Activated T-cell treated with anti-CD3 and anti-CD28 coated beads, Interleukin-2, amount 50 U/mL, for 72 hours (primary cell): ENCODE measurements at places on chromosomes 16 and 17. TPM values are rescaled to one million over a fixed set of nuclear protein-coding genes. Genes with fewer than 3 reads are reported as not detected.

GRCh38 chr17:44387804-44388203, 1.6 kb downstream of the ITGA2B start:
- H3K4me1 ChIP-seq, result peaks cover 21% of the 10 kb centered on the region
- peaks cover 35% of the 10 kb centered on the region for H3K27me3 ChIP-seq
- H3K36me3 ChIP-seq, result no peaks in the 10 kb centered on the region
- H3K27ac ChIP-seq, result no peak overlapping the region
- DNase-seq, result no peak

GRCh38 chr17:64491034-64491860, 5.6 kb downstream of the POLG2 start:
- peaks cover 48% of the 10 kb centered on the region for H3K4me1 ChIP-seq
- H3K27me3 ChIP-seq, result no peaks in the 10 kb centered on the region
- H3K4me3 ChIP-seq, result no peak overlapping the region
- H3K36me3 ChIP-seq, result peaks cover 14% of the 10 kb centered on the region

- H3K4me1 ChIP-seq, result no peaks in the 10 kb centered on the region
- H3K36me3 ChIP-seq, result no peaks in the 10 kb centered on the region
- H3K27me3 ChIP-seq, result peaks cover 6% of the 10 kb centered on the region
- no peak for DNase-seq
Observed at GRCh38 chr17:78561166-78561565, 16.0 kb downstream of the DNAH17 start.

DNA sequence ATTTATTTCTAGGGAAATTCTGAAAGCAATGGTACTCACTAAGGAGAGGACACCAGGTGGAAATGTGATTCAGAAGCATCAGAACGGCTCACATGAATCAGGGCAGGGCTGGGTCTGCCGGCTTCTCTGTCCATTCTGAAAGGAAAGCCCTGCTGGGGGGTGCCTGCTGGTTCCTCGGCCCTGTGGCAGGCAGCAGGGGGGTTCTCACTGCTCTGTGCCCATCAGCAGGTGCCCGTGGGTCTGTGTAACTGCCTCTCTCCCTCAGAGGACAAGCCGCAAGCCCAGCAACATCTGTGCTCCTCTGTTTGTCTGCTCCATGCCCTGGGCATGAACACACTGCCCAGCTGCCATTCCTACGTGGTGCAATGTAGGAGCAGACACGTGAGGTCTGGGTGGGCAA, 74.9 kb upstream of the ZNF423 start:
- peaks cover 19% of the 10 kb centered on the region for H3K27me3 ChIP-seq
- DNase-seq, result no peak
- no peaks in the 10 kb centered on the region for H3K36me3 ChIP-seq

DNA sequence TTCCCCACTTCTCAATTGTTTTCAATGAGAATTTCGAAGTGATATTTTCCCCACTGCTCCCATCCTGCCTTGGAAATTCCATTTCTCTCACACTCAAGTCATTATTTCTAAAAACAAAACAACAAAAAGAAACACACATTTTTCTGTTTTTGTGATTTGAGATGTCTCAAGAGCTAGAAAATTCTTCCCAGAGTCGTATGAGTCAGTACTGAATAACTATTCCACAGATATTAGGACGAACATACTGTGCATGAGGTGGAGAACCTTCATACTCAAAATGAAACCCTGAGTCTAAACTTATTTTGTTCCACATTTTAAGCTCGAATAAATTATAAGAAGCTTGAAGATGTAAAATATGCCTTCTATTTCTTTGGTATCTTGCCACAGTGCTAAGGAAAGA, 204.6 kb downstream of the SLC39A11 start:
- DNase-seq, result no peak
- peaks cover 8% of the 10 kb centered on the region for H3K36me3 ChIP-seq
- no peaks in the 10 kb centered on the region for H3K27me3 ChIP-seq
- peak overlapping the region; percentile 7 for H3K4me3 ChIP-seq

- H3K36me3 ChIP-seq, result peaks cover 3% of the 10 kb centered on the region
- H3K4me3 ChIP-seq, result peak overlapping the region; percentile 25
- peak; percentile 68 for DNase-seq
- H3K27ac ChIP-seq, result peak overlapping the region; percentile 94
Observed at GRCh38 chr17:43341715-43342588, 56.8 kb upstream of the ARL4D start.

DNA sequence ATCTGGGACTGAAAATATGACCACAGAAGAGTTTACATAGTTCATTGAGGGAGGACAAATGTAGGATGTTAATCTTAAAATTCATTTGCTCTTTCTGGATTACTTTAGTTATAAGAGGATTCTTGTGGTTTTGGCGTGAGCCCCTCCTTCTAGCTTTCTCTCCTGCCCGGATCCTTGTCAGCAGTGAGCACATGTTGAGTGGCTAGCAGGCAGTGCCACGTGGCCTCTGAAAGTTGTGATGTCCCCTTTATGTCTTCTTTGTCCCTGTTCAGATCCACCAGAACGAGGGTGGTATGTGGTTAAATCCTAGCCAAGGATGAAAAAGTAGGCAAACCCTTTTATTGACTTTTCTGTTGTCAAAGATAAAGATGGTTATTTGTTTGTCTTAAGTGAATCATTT, 83.8 kb downstream of the GNAO1 start:
- H3K27me3 ChIP-seq, result peaks cover 11% of the 10 kb centered on the region
- H3K4me1 ChIP-seq, result peaks cover 19% of the 10 kb centered on the region
- H3K4me3 ChIP-seq, result no peak overlapping the region
- H3K36me3 ChIP-seq, result no peaks in the 10 kb centered on the region

- peaks cover 5% of the 10 kb centered on the region for H3K4me1 ChIP-seq
- H3K36me3 ChIP-seq, result no peaks in the 10 kb centered on the region
- DNase-seq, result no peak
- no peak overlapping the region for H3K27ac ChIP-seq
- no peak overlapping the region for H3K4me3 ChIP-seq
- peaks cover 17% of the 10 kb centered on the region for H3K27me3 ChIP-seq
Observed at GRCh38 chr17:54882371-54882770, 18.3 kb upstream of the TOM1L1 start.

GRCh38 chr17:34254651-34255380, at the start of gene CCL2:
Gene CCL2, plus strand, starts transcription at chr17:34255285. Its CDS starts 65 bp downstream, at chr17:34255350.
- H3K27ac ChIP-seq, result no peak within 1 kb of the TSS
- H3K4me1 ChIP-seq, result peaks cover 5% of the 10 kb centered on the region
- no peak within 1 kb of the TSS for H3K4me3 ChIP-seq
- H3K36me3 ChIP-seq, result no peaks in the 10 kb centered on the region

DNA sequence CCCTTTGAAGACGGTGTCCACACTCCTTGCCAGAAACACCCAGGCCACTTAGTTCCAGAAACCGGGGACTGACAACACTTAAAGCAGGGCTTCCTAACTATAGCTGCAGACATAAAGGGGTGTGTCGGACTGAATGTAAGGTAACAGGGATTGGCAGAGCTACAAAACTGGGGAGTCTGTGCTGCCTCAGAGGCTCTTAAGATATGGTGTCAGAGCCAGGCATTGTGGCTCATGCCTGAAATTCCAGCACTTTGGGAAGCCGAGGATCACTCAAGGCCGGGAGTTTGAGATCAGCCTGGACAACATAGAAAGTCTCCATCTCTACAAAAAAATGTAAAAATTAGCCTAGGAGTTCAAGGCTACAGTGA, 14.2 kb upstream of the NLRC3 start:
- no peaks in the 10 kb centered on the region for H3K36me3 ChIP-seq
- H3K4me3 ChIP-seq, result no peak overlapping the region
- H3K27ac ChIP-seq, result no peak overlapping the region
- no peak for DNase-seq

DNA sequence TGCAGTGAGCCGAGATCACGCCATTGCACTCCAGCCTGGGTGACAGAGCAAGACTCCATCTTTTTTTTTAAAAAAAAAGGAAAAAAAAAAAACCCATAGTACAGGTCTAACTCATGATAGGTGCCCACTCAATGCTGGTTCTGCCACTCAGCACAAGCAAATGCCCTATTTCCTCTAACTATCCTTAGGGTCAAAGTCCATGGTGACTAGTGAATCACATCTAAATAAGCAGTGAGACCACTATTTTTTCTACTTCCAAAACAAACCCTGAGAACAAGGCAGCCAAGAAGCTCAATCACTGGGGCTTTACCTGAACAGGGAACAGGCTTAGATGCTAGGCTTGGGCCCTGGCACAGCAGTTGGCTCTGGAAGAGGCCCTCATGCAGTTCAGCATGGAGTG, 3.4 kb downstream of the BLTP2 start:
- H3K4me3 ChIP-seq, result no peak overlapping the region
- no peaks in the 10 kb centered on the region for H3K27me3 ChIP-seq
- no peak overlapping the region for H3K27ac ChIP-seq
- peaks cover 15% of the 10 kb centered on the region for H3K36me3 ChIP-seq
- H3K4me1 ChIP-seq, result peaks cover 59% of the 10 kb centered on the region

- H3K4me1 ChIP-seq, result peaks cover 5% of the 10 kb centered on the region
- H3K4me3 ChIP-seq, result no peak overlapping the region
- no peaks in the 10 kb centered on the region for H3K36me3 ChIP-seq
- no peak for DNase-seq
Observed at GRCh38 chr16:31081428-31082351, 7.1 kb downstream of the PRSS53 start.

Gene PIPOX
- total RNA-seq, result 13.7 TPM

Gene CCDC154
- 3.4 TPM for total RNA-seq

Gene PRR15L
- not detected for total RNA-seq

Gene IL34
- total RNA-seq, result 0.35 TPM

Gene CD300H
- not detected for total RNA-seq
